Cerebellar cortex (tissue), 1 donor: ENCODE measurements at places on chromosomes 3 and 15.

GRCh38 chr3:120148187-120148949 is 54.1 kb upstream of the GSK3B start:
- no peak for DNase-seq

GRCh38 chr15:53910236-53910849 is 67.9 kb upstream of the UNC13C start:
- DNase-seq: peak; percentile 34

DNA sequence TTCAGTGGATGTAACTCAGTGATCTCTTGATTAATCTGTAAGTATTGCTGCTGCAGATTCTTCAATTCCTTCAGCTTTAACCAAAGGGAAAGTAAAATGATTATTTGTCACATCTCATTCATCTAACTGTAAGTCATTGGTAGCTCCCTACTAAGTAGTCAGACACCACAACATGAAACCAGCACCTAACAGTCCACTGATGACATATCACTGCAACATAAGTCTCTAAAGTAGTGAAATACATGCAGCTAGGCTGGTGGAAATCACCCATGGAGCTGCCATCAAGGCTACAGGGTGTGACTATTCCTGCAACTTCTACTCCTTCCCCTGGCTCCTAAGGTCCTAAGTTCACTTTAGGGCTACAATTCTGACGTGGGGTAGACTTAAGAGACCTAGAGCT is 21.1 kb upstream of the HCLS1 start:
- no peak for DNase-seq

DNA sequence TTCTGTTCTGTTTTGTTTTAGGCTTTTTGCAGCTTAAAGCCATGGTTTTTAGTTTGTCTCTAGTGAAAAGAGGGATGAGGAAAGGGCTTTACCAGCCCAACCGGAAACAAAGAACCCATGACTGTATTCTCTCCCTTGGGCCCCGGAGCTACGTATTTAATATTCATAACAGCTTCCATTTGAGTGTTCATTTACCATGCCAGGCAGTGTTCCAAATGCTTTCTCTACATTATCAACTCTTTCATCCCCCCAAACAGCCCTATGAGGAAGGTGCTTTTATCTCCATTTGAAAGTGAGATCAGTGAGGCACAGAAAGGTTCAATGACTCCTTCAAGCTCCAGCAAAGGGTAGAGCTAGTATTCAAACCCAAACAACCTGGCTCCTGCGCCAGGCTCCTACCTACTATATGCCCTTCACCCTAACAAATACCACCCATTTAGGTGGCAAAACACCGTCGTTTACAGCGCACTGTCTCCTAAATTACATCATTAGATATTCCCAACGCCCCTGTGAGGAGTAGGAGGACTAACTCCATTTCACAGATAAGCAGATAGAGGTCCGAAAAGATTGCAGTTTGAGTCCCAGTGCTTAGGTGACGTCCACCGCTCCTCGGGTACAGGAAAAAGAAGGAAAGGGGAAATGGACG is 27.9 kb downstream of the GTPBP8 start:
- DNase-seq: no peak

DNA sequence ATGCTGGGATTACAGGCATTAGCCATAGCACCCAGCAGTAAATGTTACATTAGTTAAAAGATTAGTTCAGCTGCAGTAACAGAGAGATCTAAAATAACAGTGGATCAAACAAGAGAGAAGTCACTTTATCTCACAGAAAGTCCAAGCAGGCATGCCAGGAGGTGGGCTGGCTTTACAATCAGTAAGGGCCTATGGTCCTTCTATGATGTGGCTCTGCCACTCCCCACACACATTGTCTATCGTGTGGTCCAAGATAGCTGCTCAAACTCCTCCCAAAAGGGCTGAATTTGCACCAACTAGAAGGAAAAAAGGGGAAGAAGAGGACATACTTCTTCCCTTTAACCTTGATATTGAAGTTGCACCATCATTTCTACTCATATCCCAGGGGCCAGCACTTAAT is 4.6 kb upstream of the RUVBL1 start:
- DNase-seq: no peak

DNA sequence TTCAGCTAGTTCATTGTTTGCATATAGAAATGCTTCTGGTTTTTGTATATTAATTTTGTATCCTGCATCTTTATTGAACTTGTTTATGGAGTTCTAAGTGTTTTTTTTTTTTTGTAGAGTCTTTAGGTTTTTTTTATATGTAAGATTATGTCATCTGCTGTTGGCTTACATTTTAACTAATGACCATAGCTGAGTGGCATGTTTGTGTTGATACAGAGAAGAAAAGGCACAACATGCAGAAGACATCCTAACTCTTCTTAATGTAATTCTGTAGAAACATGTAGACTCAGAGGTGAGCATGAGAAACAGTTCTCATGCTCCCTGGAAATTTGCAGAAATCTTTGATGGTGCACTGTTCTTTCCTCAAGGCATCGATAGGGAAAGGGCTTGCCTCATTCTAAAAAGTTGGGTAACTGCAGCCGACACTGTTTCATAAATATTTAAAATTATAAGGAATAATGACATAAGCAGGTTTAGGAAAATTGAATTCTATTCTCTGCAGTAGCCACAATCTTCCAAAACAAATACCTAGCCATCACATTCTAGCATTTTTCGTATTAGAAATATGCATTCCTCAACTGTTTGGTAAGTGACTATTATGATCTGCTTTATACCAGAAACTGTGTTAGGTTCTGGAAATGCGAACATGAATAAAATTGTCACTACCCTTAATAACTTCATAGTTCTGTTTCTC is 499.6 kb upstream of the KCNMB2 start:
- DNase-seq: no peak

GRCh38 chr3:58345457-58345856 is 12.8 kb downstream of the PXK start:
- no peak for DNase-seq

GRCh38 chr3:141686466-141687291 is 51.4 kb upstream of the RNF7 start:
- DNase-seq: no peak

- no peak for DNase-seq
Measured at GRCh38 chr15:59298225-59298853, 74.3 kb downstream of the MYO1E start.

DNA sequence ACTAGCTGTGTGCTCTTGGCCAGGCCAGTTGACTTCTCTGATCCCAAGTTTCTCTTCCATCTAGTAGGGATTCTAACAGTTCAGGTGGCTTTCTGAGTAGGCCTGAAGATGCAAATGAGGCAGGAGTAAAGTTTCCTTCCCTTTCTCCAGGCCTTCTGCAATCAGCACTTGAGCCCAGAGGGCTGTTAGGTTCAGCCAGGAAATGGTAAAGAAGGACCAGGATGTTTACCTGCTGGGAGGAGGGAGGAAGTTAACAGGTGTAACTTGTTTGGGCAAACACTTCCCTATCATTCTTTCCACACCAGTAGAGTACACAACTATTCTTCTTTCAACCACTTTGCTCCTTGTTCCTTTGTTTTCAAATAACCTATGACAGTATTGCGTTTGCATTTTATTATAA is 13.3 kb upstream of the TNFSF10 start:
- no peak for DNase-seq

- no peak for DNase-seq
Measured at GRCh38 chr3:24351779-24352469, 142.7 kb downstream of the THRB start.

DNA sequence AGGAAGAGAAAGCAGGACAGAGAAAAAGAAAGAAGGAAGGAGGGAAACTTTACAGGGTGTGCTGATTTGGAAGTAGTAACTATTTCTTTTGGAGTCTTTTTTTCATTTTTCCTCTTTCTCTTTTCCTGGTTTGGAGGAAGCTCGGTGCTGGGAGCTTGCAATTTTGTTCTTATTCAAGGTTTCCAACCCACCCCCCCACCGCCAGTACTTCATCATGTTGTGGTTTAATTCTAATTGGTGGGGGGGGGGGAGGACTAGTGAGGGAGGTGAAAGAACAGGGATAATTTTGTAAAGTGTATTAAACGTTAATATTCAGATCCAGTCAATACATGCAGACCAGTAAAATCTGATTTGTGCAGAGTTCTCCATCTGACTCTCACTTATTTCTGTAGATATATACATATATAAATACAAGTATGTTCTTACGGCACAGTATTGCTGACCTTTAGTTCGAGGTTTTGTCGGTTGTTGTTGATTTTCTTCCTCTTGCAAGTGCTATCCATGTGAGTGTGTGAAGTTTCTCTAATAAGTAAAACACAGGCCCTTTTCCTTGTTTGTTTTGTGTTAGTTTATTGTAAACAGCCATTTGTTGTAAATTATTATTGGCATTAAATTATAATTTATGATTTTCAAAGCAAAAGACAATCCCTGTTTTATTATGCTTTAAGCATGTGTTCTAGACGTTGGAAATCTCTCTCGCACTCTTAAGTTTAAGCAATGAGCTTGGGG is 9.3 kb downstream of the NR2F2 start:
- DNase-seq: no peak

DNA sequence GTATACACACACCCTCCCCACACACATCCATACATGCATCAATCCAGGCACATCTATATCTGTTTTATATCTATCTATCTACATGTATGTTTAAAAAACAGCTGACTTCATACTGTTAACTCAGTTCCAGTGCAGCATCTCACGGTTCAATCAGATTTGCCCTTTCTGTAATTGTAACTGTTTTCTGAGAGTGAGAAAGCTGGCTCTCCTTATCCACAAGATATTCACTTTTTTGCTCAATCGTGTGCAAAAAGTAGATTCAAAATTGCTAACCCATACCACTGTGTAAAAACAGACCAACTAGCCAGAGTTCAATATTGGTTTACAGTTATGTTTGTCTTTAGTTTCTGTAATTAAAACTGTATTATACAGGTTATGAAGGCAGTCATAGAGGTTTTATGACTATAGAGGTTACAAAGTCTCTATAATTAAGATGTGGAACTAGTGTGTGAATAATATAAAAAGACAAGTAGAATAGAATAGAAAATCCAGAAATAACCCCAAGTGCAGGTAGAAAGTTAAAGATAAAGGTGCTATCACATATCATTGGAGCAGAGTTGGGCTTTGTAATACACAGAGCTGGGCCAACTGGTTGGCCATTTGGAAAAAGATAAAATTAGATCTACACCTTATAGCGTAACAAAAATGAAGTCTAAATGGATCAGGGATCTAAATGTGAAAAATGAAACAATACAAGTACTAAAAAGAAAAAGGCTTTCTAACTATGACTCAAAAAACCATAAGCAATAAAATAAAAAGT is 20.1 kb upstream of the MCF2L2 start:
- peak; percentile 23 for DNase-seq

GRCh38 chr3:10596746-10597448 is 91.5 kb upstream of the ATP2B2 start:
- no peak for DNase-seq
